NCI-H1436 (cell line): ENCODE measurements at places on chromosomes 3 and 15.

DNA sequence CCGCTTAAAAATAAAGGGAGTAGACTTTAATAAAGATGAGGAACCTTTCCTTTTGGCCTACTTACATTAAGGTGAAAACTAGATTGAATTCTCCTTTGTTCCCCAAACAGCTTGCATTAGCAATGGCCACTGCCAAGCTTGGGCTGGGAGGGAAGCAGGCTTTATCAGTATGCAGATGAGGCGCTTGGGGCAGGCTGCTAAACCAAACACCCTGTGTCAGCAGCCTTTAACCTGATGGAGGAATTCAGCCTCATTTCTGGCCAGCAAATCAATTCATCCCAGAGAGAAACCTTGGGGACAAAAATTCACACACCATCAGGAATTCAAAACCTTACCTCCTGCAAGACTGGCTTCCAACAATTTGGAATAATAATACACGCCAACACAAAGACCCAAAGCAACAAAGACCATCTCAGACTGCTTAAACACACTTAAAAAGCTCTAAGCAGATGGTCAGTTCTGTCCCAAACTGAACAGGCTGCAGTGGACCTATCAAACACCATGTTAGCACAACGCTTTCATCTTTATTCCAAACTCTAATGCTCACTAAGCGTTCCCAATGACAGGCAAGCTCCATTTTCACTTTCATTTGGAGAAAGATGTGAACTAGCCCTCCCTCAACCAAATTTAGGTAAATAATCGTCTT, 255.1 kb upstream of the CMC1 start:
- no peak for DNase-seq

- no peak for DNase-seq
Observed at GRCh38 chr3:123406598-123406997, 42.3 kb downstream of the ADCY5 start.

DNA sequence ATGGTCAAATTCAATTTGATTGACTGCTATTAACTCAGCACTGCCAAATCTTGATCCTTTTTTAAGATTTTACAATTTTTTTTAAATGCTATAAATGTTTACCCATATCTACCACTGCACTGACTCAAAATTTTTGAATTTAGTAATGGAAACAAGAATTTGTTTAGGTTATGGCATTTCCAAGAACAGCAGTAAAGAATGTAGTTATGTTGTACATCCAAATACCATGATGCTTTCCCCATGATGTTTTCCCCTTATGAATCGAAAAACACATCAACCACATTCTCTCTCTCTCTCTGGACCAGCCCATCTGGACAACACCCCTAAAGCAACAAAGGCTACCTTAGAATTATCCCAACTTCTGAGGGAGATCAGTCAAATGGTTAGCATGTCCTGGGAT, 14.2 kb downstream of the CHRM5 start:
- DNase-seq: no peak

DNA sequence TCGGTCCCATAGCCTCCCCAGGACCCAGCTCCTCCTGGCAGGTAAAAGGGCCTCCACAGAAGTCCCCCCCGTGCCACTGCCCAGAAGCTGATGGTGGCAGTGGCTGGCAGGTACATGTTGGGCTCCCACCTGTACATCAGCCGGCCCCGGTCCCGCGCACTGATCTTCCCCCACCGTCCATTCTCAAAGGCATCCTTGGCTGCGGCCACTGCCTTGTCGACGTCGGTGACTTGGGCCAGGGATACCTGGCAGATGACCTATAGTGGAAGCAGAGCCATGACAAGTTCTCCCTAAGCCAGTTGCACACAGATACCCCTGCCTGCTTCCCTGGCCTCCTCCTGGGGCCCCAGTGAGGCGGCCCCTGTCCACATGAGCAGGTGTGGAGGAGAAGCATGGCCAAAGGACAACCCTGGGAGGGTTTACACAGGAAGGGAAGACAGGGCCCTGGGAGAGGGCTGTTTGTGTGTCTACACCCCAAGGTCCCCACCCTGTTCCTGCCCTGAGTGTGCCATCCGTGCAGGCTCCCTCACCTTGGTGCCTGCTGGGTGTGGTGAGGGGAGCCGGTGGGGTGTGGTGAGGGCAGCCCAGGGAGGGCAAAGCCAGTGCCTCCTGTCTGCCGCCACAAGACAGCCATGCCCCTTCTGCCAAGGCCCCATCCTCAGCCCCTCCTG, 44.8 kb downstream of the ALDH1L1 start:
- DNase-seq: no peak

GRCh38 chr15:47551546-47551945, 165.8 kb upstream of the SEMA6D start:
- no peak for DNase-seq

- DNase-seq: no peak
Observed at GRCh38 chr3:4323246-4324027, 20.3 kb downstream of the SETMAR start.

GRCh38 chr3:137972396-137972795, 37.6 kb upstream of the CLDN18 start:
- no peak for DNase-seq

DNA sequence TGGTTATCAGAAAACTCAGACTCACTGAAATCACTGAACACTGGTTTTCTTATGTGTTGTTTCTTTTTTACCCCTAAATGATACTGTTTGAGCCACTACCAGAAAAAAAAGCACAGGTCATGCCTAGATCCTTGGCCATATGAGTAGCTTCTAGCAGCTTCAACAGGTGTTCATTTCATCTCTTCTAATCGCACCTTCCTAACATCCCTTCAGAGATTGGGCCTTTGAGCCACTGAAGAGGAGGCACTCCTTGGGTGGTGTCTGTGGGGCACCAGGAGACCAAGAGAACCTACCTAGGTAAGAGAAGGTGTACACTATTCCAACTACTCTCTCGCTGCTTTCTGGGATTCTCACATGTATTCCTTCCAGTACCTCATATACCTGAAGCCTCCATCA, 2.5 kb downstream of the HEG1 start:
- no peak for DNase-seq

- no peak for DNase-seq
Observed at GRCh38 chr3:45551214-45552010, 43.1 kb upstream of the LIMD1 start.

DNA sequence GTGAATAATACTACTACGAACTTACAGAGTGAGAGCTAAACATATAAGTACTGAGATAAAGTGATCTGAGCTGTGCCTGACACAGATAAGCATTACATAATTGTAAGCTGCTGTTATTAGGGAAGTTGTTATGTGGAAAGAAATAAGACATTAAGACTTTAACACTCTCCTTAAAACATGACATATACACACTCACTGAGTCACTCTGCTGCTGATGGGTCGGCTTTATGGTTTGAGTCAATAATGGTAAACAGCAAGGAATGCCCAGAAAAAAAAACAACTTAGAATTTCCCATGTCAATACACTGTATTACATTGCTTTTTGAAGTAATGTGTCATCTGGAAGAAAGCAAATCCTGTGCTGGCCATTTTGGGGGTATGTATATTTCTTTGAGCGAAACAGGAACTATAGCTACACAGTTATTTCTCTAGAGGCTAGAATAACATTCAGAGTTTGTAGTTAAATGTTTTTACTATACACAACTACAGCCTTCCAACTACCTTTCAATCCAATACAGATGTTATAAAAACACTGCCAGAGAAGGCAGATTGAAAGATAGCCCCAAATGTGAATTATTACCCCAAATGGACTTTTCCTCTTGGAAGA, 22.8 kb upstream of the SPRED1 start:
- no peak for DNase-seq

GRCh38 chr3:153330901-153331300, 168.9 kb downstream of the RAP2B start:
- no peak for DNase-seq

- DNase-seq: no peak
Observed at GRCh38 chr15:60406513-60407414, 9.0 kb upstream of the ANXA2 start.

GRCh38 chr3:38638354-38638753, 11.1 kb downstream of the SCN5A start:
- no peak for DNase-seq

- no peak for DNase-seq
Observed at GRCh38 chr3:99466331-99466730, 172.1 kb upstream of the COL8A1 start.

DNA sequence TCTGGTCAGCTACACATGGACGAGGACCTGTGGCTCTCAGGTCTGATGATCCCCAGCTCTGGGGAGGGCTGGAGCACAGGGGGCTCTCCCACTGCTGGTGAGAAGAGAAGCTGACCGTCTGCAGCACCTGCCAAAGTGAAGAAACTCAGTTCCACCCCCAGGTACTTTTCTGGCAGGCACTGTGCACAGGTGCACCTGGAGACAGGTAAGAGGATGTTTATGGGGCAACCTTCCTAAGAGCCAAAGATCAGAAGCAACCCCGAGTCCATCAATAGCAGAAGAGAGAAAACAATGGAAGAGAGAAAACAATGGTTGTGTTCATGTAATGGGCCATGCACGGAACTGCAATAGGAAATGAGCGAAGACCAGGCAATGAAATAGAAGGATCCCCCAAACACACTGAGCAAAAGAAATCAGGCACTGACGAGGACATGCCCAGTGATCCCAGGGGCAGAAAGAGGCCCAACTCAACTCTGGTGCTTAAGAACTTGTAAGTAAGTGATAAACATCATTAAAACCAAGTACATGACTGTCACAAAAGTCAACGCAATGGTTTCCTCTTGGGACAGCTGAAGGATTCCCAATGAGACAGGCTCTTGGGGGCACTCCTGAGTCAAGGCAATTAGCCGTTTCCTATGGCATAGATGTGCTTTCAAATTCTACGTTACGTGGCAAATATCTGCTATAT, 95.0 kb upstream of the ALDH1A3 start:
- no peak for DNase-seq

- DNase-seq: no peak
Observed at GRCh38 chr3:16482194-16482769, 31.2 kb downstream of the RFTN1 start.

DNA sequence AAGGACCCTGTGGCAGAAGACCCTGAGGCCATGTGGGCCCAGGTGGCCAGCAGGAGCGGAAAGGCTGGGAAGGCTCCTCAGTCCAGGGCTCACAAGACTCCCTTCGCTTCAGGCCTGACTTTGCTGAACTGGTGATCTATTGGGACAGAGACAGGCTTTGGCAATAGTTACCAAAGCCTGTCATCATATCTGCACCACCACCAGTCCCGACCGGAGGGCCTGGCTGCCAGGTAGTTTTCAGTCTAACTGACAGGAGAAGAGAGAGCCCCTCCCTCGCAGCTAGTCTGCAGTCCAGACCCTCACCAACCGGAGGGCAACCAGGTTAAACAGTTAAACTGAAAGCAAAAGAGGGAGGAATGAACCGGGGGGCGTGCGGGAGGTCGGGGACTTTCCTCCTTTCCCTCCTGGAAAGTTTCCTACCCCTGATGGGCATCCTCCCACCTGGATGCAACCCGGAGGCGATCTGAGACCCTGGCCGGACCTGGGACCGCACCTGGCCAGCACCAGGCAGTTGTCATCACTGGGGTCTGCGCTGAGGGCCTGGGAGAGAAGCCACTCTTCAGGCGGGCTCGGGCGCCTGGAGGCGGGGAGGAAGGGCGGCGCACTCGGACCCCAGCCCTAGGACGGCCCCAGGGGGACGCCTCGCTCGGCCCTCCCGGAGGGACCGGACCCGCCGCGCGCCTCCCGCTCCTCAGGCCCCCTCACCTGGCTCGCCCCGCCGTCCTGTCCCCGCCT, 435 bp downstream of the RAB27A start:
- DNase-seq: no peak

DNA sequence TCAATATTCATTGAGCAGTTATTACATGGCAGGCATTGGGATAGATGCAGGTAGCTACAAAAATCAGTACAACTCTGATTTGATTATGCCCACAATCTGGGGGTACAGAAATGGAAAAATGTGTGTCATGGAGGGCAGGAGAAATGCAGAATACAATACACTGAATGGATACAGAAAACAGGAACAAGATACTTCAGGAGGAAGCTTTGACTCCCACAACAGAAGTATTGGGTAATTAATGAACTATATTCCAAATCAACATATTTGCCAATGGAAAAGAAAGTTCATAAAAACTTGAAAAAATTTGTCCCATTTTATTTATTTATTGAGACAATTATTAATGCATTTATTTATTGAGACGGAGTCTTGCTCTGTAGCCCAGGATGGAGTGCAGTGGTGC, 207.0 kb downstream of the SUCLG2 start:
- no peak for DNase-seq

GRCh38 chr3:71149959-71150954, 433.3 kb downstream of the FOXP1 start:
- no peak for DNase-seq

DNA sequence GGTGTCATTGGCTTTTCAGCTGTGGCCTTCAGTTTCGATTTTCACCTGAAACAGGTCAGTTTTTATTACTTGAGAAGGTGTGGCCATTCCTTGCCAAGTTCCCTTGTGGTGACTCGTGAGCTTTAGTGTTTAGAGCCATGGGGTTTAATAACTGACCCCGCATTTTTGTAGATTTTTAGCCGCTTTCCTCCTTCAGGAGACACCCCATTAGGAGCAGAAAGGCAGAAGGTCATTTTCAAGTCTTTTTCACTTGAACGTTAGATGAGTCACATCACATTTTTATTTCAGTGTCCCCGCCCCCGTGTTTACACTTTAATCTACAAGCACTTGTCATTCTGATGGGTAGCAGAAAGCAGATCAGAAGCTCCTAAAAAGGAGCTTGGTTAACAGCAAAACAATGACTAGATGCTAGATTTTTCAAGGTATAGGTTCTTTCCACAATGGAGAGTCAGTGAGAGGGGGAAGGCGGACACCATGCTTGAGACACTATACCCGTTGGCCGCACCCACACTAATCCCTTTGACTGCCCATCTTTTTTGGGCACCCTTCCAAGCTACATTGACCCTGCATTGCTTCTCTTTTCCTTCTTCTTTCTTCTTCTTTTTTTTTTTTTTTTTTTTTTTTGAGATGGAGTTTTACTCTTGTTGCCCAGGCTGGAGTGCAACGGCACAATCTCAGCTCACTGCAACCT, 132.7 kb downstream of the GHSR start:
- DNase-seq: no peak

- no peak for DNase-seq
Observed at GRCh38 chr15:86830304-86830703, 750.6 kb downstream of the AGBL1 start.

- no peak for DNase-seq
Observed at GRCh38 chr15:44130778-44131177, 64.3 kb downstream of the FRMD5 start.

GRCh38 chr15:85606738-85607137, 188.0 kb downstream of the KLHL25 start:
- DNase-seq: no peak

- DNase-seq: no peak
Observed at GRCh38 chr3:51718547-51719409, 11.9 kb downstream of the GRM2 start.

GRCh38 chr3:165522386-165522785, 314.8 kb downstream of the BCHE start:
- DNase-seq: no peak

DNA sequence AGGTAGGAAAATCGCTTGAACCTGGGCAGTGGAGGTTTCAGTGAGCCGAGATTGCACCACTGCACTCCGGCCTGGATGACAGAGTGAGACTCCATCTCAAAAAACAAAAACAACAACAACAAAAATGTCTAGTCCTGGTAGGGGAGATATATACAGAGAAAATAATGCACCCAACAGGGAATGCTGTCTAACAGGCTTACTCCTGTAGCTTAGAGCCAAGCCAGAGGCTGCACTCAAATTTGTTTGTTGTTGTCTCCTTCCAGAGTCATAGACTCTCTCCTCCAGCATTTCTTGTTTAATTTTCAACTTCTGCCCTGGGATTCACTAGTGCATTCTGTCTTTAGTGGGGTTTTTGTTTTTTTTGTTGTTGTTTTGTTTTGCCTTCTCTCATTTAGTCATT, 4.6 kb upstream of the TRA2B start:
- no peak for DNase-seq
